Keratinocyte (primary cell): ENCODE measurements at places on chromosomes 11 and 22. TPM values are rescaled to one million over a fixed set of nuclear protein-coding genes. Genes with fewer than 3 reads are reported as not detected.
A peak's percentile ranks its signal among the peaks of the same experiment; 100 is the strongest.

MOV10L1 gene
- not detected in 3 replicates for polyA plus RNA-seq

DNA sequence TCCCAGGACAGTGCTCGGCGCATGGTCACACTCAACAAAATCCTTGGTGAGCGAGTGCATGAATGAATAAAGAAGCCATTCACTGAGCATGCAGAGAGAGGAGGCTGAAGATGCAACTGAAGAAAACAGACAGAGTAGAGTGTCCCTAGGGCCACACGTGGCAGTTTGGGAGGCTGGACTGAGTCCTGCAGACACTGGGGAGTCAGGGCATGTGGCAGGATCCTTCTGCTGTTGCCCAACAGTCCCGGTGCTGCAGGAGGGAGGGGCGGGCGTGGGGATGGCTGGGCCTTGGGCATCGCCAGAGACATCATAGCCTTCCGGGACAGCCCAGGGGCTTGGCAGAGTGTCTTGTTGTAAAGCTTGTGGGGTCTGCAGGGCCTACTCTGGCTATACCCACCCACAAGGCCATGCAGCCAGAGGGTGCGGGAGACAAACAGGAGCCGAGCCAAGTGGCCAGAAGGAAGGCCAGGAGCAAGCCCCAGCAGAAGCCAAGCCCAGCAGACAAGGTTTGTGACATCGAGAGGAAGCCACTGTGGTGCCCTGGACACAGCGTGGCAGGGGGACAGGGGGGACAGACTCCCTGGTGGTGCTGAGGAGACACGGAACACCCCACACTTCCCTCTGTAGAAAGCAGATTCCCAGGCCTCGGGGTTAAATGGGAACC, 26.7 kb upstream of the FBLN1 start:
- no peak for DNase-seq
- no peak overlapping the region for H3K4me3 ChIP-seq
- no peaks in the 10 kb centered on the region for H3K4me1 ChIP-seq
- no peak overlapping the region for H3K27ac ChIP-seq

DNA sequence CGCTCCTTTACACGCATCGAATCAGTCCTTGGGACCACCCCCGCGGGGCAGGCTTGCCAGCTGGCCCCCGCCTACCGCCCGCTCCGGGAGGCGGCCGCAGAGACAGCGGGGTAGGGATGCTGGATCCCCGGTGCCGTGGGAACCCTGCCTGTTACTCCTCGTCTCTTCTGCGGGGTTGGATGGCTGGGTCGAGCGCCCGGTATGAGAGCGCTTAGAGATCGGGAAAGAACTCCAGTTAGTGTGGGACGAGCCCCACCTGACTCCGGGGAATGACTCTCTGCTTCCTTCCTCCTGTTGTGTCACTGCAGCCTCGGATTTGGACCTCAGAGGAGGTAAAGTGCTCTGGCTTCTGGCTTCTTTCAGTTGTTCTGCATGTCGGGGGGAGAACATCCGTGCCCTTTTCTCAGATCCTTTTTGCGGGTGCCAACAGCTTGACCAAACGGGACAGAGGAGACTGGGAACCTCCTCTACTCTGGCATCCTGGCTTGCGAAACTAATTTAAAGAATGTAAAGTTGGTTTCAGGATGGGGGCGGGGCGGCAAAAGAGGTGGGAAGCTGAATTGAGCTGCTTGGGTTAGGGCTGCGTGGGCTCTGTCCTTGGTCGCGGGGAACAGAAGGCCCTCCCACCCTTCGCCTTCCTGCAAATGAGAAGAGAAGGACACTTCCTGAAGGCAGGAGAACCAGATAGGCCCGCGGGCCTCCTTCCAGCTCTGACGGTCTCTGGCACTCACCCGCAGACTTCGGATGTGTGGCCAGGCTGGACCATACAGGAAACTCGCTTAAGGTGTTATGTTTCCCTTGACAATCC, 938 bp downstream of the LAYN start:
- peaks cover 10% of the 10 kb centered on the region for H3K4me1 ChIP-seq
- H3K36me3 ChIP-seq: no peaks in the 10 kb centered on the region
- no peak for DNase-seq
- H3K27ac ChIP-seq: no peak overlapping the region
- peaks cover 23% of the 10 kb centered on the region for H3K27me3 ChIP-seq

DNA sequence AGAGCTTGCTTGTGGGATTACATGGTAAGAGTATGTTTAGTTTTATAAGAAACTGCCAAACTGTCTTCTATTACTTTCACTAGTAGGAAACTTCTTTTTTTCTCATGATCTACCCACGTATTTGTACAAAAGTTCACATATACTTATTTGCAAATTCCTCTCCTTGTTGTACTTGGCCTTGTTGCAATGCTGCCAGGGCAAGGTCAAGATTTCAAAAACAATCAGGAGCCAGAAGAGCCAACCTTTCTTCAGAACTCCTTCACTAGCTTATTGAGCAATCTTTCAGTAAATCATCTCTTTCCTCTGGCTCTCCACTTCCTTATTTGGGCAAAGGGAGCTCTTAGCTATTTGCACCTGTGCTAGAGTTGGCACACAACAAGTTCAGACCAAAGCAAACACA, 9.7 kb downstream of the SRSF8 start:
- no peak for DNase-seq
- H3K36me3 ChIP-seq: no peaks in the 10 kb centered on the region
- H3K4me3 ChIP-seq: no peak overlapping the region
- no peak overlapping the region for H3K27ac ChIP-seq

- no peak for DNase-seq
- H3K4me1 ChIP-seq: no peaks in the 10 kb centered on the region
- no peaks in the 10 kb centered on the region for H3K27me3 ChIP-seq
- no peak overlapping the region for H3K27ac ChIP-seq
These were observed 79.7 kb upstream of the PITPNB start for GRCh38 chr22:27998511-27999410.

- H3K27ac ChIP-seq: no peak overlapping the region
- peaks cover 8% of the 10 kb centered on the region for H3K27me3 ChIP-seq
- H3K4me3 ChIP-seq: no peak overlapping the region
- H3K4me1 ChIP-seq: no peaks in the 10 kb centered on the region
These were observed 557.9 kb upstream of the CADM1 start for GRCh38 chr11:116062129-116062489.

GRCh38 chr11:61080526-61080925, 21.8 kb upstream of the CD5 start:
- no peaks in the 10 kb centered on the region for H3K4me1 ChIP-seq
- no peaks in the 10 kb centered on the region for H3K36me3 ChIP-seq
- no peak for DNase-seq
- H3K27ac ChIP-seq: no peak overlapping the region
- H3K4me3 ChIP-seq: no peak overlapping the region

DNA sequence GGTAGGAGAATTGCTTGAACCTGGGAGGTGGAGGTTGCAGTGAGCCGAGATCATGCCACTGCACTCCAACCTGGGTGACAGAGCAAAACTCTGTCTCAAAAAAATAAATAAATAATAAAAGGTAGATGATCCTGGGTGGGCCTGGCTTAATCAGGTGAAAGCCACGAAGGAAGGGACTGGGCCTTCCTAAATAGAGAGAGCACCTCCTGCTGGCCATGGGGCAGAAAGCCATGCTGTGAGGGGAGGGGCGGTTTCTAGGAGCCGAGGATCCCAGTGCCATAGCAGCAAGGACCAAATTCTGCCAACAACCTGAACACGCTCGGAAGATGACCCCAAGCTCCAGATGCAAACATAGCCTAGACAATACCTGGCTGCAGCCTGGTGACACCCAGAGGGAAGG, 24.5 kb upstream of the DGKZ start:
- H3K36me3 ChIP-seq: no peaks in the 10 kb centered on the region
- H3K27ac ChIP-seq: no peak overlapping the region
- no peak for DNase-seq
- H3K4me3 ChIP-seq: no peak overlapping the region

- no peaks in the 10 kb centered on the region for H3K27me3 ChIP-seq
- no peak for DNase-seq
- H3K4me3 ChIP-seq: no peak overlapping the region
- H3K27ac ChIP-seq: no peak overlapping the region
- peaks cover 3% of the 10 kb centered on the region for H3K4me1 ChIP-seq
These were observed 244.6 kb upstream of the ANO3 start for GRCh38 chr11:26087120-26087935.

GRCh38 chr22:21941921-21942320, 10.7 kb downstream of the PPM1F start:
- no peaks in the 10 kb centered on the region for H3K27me3 ChIP-seq
- peaks cover 37% of the 10 kb centered on the region for H3K36me3 ChIP-seq
- H3K4me3 ChIP-seq: no peak overlapping the region
- H3K4me1 ChIP-seq: peaks cover 42% of the 10 kb centered on the region
- H3K27ac ChIP-seq: peak overlapping the region; percentile 95

- H3K27ac ChIP-seq: no peak overlapping the region
- H3K4me3 ChIP-seq: no peak overlapping the region
- no peaks in the 10 kb centered on the region for H3K4me1 ChIP-seq
- no peak for DNase-seq
These were observed 308.4 kb downstream of the BRD1 start for GRCh38 chr22:49519117-49519737.

GRCh38 chr11:112302226-112302868, 41.7 kb upstream of the PLET1 start:
- DNase-seq: no peak
- no peaks in the 10 kb centered on the region for H3K4me1 ChIP-seq
- no peak overlapping the region for H3K4me3 ChIP-seq
- no peaks in the 10 kb centered on the region for H3K27me3 ChIP-seq
- H3K36me3 ChIP-seq: no peaks in the 10 kb centered on the region

DNA sequence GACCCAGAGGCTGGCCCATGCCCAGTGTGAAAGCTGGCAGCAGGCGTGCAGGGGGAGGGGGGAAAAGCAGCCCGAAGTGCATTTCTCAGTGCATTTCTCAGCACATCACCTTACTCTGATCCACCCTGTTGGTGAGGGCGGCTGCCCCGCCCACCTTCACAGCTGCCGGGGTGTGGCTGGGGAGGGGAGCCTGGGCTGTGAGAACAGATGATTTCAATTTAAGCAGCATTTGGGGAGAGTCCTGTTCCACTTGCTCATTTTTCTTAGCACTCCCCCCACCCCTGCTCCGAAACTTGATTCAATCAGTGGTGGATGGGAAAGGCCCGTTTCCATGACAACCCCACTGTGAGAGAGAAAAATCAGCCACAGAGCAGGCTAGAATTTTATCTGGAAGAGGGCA, 84.8 kb downstream of the SNX19 start:
- H3K27me3 ChIP-seq: no peaks in the 10 kb centered on the region
- H3K4me3 ChIP-seq: no peak overlapping the region
- DNase-seq: no peak
- no peak overlapping the region for H3K27ac ChIP-seq

DNA sequence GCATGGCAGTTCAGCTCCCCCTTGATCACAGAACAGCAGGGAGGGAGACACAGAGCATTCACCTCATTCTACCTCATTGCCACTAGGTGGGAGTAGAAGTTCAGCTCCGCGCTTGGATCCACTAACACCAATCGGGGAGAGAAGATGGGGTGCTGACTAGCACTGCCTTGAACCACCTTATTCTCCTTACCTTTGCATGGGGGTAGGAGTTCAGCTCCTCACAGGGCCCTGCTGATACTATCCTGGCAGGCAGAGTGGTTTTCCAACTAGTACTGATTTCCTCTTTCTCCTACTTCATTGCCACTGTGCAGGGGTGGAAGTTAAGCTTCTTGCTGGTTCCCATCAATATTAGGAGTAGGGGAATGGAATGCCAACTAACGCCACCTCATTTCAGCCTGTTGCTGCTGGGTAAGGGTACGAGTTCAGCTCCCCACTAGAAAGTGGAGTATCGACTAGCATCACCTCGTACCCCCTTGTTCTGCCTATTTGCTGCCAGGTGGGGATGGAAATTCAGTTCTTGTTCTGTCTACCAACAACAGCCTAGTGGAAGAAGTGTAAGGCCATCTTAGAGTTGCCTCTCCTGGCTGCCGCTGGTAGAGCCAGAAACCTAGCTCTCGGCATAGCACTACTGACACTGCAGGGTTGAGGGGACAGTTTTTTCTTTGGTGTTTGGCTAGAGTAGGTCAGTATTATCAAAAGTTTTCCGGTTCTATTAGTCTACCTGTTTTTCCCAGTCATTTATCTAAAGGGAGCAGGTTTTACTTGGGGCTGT, 550.9 kb upstream of the CCDC90B start:
- H3K36me3 ChIP-seq: no peaks in the 10 kb centered on the region
- no peak for DNase-seq
- no peaks in the 10 kb centered on the region for H3K27me3 ChIP-seq
- no peak overlapping the region for H3K4me3 ChIP-seq

DNA sequence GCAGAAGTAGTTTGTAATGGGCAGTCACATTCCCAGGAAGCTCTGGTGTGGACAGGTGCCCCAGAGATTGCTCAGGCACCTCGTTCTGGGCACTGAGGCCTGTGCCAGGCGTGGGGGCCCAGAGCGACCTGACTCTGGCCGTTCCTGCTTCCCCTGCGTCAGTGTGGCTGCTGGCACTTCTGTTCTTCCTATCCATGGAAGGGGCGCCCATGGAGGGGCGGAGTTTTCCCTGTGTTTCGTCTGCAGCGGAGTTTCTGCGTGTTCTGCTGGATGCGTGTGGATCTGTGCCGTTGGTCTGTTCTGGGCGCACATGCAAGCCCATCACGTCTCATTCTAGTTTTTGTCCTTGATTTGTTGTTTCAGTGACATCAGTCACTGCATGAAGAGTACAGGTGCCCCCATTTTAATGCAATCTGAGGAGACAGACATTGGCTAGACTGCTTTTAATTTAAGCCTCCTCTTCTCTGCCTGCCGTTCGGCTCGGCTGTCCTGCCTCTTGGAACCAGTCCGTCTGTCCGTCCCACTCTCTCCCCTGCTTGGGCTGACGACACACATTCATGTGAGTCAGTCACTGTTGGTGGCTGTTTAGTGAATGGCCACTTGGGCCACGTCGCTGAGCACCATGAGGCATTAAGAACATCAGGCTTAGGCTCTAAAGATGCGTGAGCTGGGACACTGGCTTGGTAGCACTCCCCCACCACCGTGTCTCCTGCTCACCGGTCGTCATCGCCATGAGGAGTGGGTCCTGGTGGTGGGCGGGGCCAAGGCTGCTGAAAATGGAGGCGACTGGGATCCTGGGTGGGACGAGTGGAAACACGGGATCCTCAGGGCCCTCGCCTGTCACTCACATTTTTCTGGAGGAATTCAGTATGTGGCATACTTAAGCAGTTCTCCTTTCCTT, 255.8 kb downstream of the TBC1D22A start:
- H3K4me1 ChIP-seq: peaks cover 5% of the 10 kb centered on the region
- no peaks in the 10 kb centered on the region for H3K27me3 ChIP-seq
- no peak overlapping the region for H3K4me3 ChIP-seq
- H3K36me3 ChIP-seq: no peaks in the 10 kb centered on the region
- no peak overlapping the region for H3K27ac ChIP-seq

GRCh38 chr22:43275545-43276317, 67.4 kb downstream of the SCUBE1 start:
- peaks cover 5% of the 10 kb centered on the region for H3K27me3 ChIP-seq
- no peak overlapping the region for H3K4me3 ChIP-seq
- H3K27ac ChIP-seq: no peak overlapping the region

GRCh38 chr22:40552070-40552469, 84.4 kb downstream of the MRTFA start:
- H3K4me3 ChIP-seq: no peak overlapping the region
- no peak overlapping the region for H3K27ac ChIP-seq
- H3K36me3 ChIP-seq: peaks cover 9% of the 10 kb centered on the region
- H3K27me3 ChIP-seq: no peaks in the 10 kb centered on the region

DNA sequence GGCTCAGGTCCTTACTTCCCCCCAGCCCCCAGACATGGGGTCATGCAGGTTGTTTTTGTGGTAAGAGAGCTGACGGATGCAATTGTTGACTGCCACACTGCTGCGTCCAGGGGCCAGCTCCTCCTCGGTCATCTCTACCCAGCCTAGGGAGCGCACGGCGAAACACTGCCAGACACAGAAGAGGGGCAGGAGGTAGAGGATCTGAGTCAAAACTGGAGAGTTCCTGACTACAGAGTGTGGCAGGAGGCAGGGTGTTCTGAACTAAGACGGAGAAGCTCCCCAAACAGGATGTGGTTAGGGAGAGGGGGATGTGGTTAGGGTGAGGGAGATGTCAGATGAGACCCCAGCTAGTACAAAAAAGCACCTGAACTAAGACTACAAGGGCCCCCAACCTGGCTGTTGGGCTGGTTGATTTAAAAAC, 12.3 kb downstream of the SMPD1 start:
- no peak overlapping the region for H3K27ac ChIP-seq
- no peaks in the 10 kb centered on the region for H3K27me3 ChIP-seq
- no peaks in the 10 kb centered on the region for H3K4me1 ChIP-seq
- no peak for DNase-seq
